ENCODE measurements at places on chromosomes 13 and 19.
A peak's percentile ranks its signal among the peaks of the same experiment; 100 is the strongest.

DNA sequence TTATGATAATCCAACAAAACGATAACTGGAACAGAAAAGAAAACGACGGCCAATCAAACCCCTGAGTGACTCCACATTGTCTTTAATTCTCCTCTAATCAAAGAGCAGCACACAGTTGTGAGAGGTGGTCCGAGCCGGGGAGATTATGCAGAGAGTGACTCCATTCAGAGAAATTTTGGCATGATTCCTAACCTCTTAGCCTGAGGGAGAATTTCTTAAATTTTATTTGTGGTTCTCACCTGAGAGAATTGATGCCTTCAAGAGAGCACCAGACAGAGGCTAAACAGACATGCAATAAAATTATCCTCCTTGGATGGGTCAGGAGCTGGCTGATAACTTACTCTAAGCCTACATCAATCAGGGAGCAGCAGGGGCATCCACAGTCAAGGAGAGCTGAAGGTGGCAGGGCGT is 310.0 kb upstream of the KLF12 start:
- DNase-seq = no peak

GRCh38 chr19:8702350-8702749 is 3.8 kb upstream of the ACTL9 start:
- no peak for DNase-seq

GRCh38 chr13:83845106-83845505 is 37.2 kb downstream of the SLITRK1 start:
- DNase-seq = no peak

DNA sequence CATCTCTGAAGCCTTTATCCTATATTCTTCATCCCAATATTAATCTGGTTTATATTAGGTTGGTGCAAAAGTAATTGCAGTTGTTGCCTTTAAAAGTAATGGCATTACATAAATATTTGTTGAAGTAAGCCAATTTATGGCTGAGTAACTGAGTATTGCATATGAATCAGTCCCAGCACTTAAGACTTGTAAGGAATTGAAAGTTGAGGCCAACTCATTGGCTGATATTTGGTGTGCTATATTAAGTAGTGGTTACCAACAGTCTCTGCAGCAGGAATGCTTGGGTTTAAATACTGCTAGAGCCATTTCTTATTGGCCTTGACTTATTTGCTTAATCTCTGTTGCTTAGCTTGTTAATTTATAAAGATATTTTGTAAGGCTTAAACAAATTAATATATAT is 460.7 kb downstream of the GPC6 start:
- no peak for DNase-seq

DNA sequence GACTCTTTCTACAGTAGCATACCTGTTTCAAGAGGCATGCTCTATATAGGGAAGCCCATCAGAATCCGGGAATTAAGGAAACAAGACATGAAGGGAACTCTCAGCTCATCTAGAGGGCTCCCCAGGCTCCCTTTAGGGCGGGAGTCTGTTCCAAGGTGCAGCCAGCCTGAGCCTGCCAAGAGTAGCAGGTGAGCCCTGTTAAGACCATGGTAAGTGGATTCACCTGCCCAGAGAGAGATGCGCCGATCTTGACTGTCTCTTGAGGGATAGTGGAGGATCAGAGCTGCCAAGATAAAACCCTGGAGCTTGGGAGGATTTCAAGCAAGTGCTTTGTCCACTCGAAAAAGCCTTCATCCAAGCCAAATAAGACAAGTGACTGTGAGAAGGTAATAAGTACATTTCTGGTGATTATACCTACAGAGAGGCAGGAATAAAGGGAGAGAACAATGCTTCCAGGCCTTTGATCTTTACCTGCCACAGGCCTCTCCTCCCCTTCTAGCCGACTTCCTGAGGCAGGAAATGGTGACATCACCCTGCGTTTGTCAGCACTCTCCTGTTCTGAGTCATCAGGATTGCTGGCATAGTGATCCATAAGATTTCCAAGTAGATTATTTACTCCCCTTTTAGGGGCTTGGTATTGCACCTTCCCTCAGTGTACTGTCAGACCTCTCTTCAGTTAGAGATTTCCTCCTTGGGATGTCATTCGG is 31.5 kb downstream of the KLF5 start:
- peak; percentile 78 for DNase-seq

Measured in brain microvascular endothelial cell (primary cell).